Fibroblast of upper back skin (primary cell): ENCODE measurements at places on chromosomes 5 and 9.

DNA sequence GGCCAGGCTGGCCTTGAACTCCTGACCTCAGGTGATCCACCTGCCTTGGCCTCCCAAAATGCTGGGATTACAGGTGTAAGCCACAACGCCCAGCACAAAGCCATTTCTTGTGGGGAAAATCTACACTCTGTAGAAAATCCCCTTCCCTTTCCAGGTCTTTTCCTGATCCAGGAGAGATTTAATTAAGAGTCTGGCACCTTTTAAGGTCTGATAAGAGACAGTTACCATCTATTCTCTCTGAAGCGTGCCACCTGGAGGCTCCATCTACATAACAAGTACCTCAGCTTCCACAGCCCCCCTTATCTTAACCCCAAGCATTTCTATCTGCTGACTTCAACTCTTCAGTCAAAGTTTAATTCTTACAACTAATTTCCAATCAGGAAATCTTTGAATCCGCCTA is 71.4 kb upstream of the CDK20 start:
- no peak for DNase-seq

GRCh38 chr9:127458921-127459320 is 7.6 kb downstream of the LRSAM1 start:
- no peak for DNase-seq

DNA sequence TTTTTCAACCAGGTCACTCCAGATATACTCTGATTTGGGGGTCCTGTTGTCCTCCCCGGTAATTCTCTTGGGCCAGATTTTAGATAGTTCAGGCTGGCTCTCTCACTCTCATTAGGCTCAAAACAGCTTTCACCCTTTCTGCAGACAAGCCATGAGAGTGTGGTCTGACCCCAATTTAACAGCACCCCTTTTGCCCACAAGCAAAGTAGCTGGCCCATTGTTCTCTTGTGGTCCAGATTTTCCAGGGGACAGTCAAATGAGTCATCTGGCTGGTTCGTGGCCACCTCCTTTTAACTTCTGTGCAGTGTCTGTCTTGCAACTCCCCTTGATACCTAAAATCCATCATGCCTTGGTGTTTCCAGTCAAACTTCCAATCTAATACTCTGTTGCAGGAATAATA is 16.5 kb downstream of the BHMT2 start:
- no peak for DNase-seq

- no peak for DNase-seq
These were observed 31.9 kb downstream of the P4HA2 start for GRCh38 chr5:132195727-132196126.

DNA sequence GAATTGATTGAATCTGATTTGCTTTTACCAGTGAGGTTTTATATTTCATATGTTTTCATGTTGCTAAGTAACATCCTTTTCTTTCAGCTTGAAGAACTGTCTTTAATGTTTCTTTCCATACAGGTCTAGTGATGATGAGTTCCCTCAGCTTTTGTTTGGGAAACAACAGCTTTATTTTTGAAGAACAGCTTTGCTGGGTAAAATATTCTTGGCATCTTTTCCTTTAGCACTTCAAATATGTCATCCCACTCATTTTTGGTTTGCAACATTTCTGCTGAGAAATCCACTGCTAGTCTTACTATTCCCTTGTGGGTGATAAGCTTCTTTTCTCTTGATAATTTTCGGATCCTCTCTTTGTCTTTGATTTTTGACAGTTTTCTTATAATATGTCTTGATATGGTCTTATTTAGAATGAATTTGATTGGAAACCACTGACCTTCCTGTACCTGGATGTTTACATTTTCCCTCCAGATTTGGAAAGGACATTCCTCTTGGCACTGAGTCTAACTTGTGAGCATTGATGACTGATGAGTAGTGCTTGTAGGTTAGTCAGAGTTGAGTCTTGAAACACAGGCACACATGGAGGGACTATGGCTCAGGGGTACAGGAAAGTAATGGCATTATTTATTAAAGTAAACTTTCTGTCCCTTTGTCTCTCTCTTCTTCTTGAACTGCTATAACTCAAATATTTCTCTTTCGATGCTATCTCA is 220.3 kb downstream of the SPATA31D1 start:
- DNase-seq = peak; percentile 8

DNA sequence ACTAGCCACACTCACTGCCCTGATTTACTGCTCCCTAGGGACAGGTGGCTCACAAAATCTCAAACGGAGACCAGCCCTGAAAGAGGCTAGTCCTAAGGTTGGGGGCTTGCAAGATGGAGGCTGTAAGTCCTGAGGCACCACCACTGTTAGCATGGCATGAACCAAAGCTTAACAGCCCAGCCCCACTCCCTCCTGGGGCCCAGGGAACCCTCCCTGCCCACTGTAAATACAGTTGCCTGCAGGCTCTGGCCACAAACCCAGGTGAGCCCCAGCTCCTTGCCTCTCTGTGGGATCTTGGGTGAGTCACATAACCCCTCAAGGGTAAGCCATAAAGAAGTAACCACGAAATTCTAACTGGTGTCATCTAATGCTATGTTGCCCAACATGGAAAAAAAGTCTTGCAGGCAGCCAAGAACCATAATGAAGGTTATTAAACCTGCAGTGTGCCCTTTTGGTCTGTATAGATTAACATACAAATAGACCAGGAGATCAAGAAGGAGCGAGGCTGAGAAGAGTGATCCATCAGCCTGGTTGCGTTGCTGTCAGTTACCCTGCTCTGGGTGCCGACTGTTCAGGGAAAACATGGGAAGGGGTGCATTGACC is 1.7 kb upstream of the POMT1 start:
- DNase-seq = peak; percentile 71

DNA sequence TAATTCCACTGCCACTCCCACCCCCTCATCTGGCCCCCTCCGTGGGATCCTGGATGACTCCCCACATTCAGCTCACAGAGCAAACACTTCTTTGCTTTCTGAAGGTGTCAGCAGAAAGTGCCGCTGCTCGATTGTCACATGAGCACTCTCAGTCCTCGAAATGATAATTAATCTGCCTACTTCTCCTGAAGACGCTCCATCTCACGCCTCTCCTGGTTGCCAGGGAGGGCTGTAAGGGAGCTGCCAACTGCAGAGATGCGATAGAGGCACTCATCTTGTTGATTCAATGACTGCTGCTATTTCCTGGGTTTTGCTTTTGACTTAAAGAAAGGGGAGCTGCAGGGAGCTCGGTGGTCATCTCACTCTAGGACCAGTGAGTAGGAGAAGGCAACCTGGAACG is 206.5 kb downstream of the DAB2IP start:
- DNase-seq = no peak

DNA sequence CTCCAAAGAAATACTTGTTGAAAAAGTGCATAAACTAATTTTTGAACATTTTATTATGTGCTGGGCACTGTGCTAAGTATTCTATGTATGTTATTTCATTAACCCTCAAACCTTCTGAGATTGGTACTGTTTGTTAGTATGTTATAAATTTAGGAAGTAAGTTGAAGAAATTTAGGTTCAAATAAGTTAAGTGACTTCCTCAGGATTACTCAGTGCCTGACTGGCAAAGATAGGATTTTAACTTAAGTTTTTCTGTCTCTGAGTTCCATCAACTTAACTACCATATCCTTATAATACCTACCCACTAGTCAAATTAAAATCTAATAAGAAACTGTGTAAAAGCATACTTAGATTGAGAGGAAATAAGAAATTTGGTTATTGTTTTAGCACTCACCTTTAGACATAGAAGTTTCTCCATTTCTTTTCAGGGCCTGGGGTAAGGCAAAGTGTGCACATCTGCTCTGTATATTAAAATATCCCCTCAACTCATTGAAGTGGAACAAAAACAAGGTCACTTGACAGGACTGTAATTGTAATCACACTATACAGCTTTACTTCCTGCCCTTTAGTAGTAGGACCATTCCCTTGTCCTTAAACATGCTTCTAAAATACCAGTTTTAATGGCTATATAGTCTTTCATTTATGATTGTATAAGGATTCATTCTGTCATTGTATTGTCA is 15.2 kb downstream of the TGFBR1 start:
- DNase-seq = no peak

DNA sequence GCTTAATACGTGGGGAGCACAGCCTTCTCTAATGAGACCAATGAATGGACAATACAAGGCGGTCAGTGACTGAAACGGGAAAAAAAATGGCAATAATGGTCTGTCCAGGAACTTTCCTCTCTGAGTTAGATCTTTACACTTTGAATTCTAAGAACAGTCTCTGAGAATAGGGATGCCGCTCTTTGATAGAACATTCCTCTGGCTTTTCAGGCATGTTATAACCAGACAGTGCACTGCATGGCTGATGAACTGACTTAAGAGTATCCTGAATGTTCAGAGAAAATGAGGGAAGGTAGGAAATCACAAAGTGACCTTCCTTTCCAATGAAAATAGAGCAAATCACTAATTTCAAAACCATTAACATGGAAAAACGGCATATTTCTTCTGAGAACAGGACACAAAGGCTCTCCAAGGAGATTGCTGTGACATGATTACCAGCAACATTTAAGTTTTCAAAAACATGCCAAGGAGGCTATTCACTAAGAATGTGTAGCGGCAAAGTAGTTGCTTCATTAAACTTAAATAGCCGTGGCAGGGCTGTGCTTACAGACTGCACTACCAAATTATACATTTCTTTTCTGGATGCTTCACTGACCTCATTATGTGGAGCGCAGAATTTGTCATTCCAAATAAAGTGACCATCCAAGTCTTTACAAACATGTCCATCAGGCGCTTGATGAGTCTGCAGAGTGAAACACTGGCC is 105.9 kb downstream of the MARCHF3 start:
- DNase-seq = no peak

- no peak for DNase-seq
These were observed 38.2 kb upstream of the LPAR1 start for GRCh38 chr9:111076519-111076918.

GRCh38 chr5:145056800-145057199 is 778.3 kb downstream of the PRELID2 start:
- peak; percentile 3 for DNase-seq

- no peak for DNase-seq
These were observed 14.0 kb upstream of the EGFL7 start for GRCh38 chr9:136648751-136649150.

DNA sequence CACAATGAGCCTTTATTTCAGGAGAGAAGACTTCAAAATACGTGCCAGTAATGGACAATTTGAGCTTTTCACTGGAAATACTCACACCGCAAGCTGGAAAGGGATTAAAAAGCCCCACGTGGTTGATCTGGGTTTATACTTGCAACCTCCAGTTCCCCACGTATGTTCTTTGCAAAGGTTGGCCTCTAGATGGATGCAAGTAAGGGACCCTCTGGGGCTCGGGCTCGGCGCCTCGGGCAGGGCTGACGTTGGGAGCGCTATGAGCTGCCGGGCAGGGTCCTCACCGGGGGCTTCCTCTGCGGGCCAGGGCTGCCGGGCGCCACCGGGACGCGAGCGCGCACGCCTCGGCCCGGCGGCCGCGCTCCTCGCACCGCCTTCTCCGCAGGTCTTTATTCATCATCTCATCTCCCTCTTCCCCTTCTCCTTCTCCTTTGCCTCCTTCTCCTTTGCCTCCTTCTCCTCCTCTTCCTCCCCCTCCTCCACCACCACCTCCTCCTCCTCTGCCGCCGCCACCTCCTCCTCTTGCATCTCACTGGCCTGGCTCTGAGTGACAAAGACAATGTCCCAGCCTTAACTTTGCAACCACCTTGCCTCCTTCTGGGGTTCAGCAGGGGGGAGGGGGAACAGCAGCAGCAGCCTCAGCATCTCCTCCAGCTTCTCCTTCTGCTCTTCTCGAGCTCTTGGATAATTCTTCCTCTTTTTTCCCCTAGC is 701 bp upstream of the ZNF462 start:
- DNase-seq = peak; percentile 51

- no peak for DNase-seq
These were observed 182.5 kb upstream of the NR3C1 start for GRCh38 chr5:143585970-143586369.

DNA sequence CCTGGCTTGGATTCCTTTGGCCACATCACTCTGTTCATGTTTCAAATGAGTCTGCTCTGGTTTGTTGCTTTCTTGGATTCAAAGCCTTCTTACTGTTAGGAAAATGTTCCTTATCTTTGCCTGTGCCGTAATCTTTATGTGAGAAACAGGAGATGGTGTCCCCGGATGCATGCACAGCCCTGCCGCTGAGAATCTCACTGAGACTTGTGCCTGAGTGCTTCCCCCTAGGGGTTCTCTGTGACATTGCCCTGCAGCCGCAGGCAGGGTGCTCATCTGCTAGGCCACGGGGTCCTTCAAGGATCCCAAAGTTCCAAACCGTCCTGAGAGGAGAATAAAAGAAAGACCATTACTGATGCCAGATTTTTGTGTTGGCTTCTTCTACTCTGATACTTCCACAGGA is 81.4 kb upstream of the ANKRD55 start:
- no peak for DNase-seq

DNA sequence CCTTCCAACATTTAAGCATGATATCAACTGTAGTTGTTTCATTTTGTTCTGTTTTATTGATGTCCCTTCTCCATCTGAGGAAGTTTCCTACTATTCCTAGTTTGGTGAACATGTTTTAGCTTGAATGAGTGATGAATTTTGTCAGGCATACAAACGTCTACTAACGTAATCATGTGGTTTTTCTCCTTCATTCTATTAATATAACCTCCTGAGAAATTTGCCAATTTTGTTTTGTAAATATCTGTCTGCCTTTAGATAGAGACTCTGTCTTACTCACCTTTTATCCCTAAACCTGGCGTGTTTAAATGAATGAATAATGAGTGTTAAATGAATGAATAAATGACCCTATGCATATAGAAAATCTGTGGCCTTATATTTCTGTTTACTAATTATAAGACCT is 26.5 kb upstream of the NREP start:
- no peak for DNase-seq

DNA sequence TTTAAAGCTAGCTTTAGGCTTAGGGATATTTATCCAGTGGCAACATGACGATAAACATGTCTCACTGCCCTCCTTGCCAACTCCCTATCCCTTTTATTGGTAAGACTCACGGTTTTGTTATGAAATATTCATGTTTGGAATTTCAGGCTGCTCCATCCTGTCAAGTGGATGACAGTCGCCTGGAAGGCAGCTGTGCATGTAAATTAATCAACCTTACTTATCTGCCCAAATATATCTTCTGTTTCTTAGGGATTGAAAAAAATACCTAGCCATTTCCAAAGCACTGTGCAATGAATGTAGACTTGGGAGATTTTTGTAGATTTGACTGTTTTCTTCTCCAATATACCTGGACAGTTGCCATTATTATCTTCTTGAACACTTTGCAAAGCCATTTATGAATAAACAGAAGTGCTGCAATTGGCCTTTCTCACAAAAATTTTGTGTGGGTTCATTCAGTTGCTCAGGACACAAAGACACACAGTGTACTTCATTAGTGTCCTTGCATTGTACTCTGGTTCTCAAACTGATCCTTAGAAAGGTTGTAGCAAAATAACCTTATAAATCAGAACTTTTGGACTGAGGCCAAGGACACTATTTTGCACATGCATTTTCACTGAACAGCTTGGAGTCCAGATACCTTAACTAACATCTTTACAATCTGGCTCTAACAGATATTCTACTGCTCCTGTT is 889.4 kb upstream of the SEMA6A start:
- peak; percentile 2 for DNase-seq

GRCh38 chr9:73073337-73074175 is 78.1 kb upstream of the ANXA1 start:
- DNase-seq = no peak

- peak; percentile 99 for DNase-seq
These were observed 137.1 kb downstream of the FOXD1 start for GRCh38 chr5:73311291-73312110.

- no peak for DNase-seq
These were observed 82.1 kb downstream of the PRKACG start for GRCh38 chr9:68931821-68932220.

- DNase-seq = no peak
These were observed 252.7 kb downstream of the EFNA5 start for GRCh38 chr5:107418071-107418470.
